ENCODE measurements at places on chromosomes 7 and 10.

GRCh38 chr7:154994996-154995395, 7.9 kb downstream of the PAXIP1 start:
- DNase-seq = no peak

GRCh38 chr10:91380873-91381256, 29.3 kb upstream of the HECTD2 start:
- DNase-seq = no peak

DNA sequence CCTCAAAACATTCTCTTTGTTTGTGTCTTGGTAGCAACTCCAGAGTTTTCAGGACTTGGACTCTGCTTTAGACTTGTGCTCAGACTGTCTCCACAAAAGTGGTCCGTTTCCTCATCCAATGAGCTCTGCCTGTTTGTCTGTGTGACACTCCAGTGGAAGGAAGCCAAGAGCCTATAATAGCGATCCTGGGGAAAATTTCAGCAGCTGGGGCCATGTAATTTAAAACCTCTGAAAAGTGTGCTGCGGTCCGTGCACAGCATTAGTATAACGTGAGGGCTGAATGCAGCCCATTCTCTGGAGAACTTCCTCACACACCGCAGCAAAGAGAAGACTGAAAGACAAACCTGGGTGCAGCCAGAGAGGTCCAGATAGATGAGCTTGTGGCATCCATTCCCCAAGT, at the start of gene LRRC17:
LRRC17 (plus strand) TSS at position 259 of the 400 bp plus-strand sequence. CDS start 20,914 bp downstream, outside the sequence.
- DNase-seq = no peak

DNA sequence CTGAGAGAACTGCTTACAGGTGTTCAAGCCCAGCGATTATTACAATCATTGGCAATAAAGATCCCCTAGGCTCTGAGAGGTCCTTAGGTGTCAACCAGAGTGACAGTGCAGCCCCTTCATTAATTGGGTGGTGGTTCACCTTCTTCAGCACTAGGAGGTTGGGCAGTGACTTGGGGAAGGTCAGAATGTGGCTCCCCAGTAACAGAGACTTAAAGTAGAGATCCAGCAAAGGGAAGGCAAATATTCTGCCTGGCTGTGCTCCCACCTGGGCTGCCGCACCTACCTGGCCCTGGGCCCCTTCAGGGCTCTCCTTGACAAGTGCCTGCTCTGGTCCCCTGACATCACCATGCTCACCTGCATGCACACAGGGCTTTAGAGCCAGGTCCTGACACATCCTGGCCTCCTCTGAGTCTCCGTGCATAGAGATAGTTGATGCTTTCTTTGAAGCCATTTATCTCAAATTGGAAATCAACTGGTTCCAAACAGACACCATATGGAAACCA, 1.9 kb downstream of the CLRN3 start:
- no peak for DNase-seq

- no peak for DNase-seq
Measured at GRCh38 chr7:83976302-83976701, 218.3 kb downstream of the SEMA3A start.
